ENCODE measurements at places on chromosomes 7 and 10.
A peak's percentile ranks its signal among the peaks of the same experiment; 100 is the strongest.

DNA sequence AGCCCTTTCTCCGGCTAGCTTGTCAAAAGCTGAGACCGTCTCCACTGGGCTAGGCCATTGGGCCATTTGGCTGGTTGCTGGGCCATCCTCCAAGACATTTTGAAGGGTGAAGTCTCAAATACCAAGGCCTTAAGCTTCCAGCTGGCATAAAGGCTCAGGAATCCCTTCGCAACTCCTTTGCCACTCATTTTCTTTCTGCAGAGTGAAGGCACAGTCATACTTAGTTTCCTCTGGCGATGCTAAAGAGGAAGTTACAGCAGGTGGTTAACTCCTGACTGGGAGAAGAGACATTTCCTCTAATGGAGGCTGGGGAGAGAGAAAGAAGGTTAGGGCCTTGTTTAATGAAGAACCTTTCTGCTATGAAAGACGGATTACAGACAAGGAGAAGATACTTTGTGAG is 4.8 kb upstream of the REPIN1 start:
- H3K27ac ChIP-seq = no peak overlapping the region
- DNase-seq = no peak
- H3K4me1 ChIP-seq = 0 out of 2 replicates have a peak, but pooled peaks cover 7% of the 10 kb centered on the region
- no peaks in the 10 kb centered on the region for H3K36me3 ChIP-seq
- no peak overlapping the region for H3K4me3 ChIP-seq

DNA sequence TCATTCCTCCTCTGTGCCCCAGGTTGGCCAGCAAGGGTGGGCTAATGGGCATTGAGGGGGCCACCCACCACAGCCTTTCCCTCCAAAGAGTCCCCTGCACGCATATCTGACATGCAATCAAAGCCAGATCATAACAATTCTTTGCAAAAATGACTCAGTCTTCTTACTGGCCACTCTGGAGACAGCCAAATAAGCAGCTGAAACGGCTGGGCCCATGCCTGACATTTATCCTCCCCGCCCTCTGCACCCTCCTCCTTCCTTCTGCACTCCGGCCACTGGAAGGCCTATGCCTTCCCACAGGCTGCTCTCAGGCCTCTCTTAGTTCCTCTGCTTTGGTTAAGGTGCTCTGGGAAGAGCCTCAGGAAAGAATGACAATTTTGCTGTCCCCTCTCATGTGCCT is 29.2 kb upstream of the NPFFR1 start:
- no peaks in the 10 kb centered on the region for H3K4me1 ChIP-seq
- no peaks in the 10 kb centered on the region for H3K27me3 ChIP-seq
- H3K27ac ChIP-seq = peak overlapping the region; percentile 47
- H3K36me3 ChIP-seq = no peaks in the 10 kb centered on the region

DNA sequence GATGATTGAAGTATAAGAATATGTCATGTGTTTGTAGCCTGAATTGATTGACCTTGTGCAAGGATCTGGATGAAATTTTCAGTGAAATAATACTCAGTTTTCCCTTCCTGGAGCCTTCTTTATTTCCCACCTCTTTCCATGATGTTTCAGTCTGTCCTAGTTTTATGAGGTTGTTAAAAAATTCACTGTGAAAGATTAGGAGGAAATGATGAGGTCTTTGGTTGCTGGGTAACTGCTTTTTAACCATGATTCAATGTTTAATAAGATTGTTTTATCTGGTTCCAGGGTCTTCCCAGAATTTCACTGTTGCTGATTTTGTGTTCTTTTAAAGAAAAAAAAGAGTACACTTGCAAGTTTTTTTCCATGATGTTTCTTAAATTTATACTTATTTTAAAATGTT is 221.5 kb downstream of the MBL2 start:
- H3K27ac ChIP-seq = no peak overlapping the region
- no peak overlapping the region for H3K4me3 ChIP-seq
- DNase-seq = no peak
- no peaks in the 10 kb centered on the region for H3K27me3 ChIP-seq

DNA sequence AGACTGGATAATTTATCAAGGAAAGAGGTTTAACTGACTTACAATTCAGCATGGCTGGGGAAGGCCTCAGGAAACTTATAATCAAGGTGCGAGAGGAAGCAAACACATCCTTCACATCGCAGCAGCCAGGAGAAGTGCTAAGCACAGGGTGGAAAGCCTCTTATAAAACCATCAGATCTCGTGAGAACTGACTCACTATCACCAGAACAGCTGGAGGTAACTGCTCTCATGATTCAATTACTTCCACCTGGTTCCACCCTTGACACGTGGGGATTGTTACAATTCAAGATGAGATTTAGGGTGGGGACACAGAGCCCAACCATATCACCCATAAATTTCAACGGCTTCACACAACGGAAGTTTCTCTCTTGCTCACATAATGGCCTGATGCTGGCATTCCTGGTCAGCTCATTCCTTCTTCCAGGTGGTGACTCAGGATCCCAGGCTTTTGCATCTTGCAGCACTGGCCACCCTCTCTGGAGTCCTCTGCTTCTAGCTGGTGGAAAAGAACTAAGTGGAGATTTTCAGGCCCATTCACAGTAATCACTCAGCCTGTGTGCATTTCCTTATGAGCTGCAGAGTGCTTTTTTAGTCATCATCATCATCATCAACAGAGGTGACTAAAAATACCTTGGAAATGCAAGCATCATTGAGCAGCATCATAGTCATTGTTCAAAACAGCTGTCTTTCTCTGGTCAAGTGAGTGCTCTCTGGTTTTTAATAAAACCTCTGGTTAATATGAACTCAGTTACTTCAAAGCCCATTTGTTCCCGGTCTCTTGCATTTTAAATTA is 308.1 kb downstream of the SFMBT2 start:
- no peaks in the 10 kb centered on the region for H3K27me3 ChIP-seq
- H3K27ac ChIP-seq = no peak overlapping the region
- no peak for DNase-seq

DNA sequence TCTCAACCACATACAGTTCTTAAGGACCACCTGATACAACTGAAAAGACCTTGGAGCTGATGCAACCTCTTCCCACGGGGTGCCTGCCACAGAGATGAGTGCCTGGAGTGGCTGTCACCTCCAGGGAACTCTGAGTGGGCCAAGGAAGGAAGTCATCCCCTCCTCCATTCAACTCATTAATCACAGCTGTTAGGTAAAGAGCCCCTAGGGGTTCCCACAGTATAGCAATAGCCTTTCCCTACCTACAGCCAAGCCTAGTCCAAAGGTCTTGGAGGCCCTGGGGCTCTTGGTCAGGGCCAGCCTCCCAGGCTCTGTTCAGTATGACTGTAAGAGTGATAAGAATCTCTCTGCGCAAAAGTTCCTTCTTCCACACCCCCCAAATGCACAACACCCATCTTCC is 70.4 kb upstream of the NFE2L3 start:
- no peak overlapping the region for H3K4me3 ChIP-seq
- H3K4me1 ChIP-seq = peaks cover 52% of the 10 kb centered on the region
- no peaks in the 10 kb centered on the region for H3K36me3 ChIP-seq
- DNase-seq = peak; percentile 90

DNA sequence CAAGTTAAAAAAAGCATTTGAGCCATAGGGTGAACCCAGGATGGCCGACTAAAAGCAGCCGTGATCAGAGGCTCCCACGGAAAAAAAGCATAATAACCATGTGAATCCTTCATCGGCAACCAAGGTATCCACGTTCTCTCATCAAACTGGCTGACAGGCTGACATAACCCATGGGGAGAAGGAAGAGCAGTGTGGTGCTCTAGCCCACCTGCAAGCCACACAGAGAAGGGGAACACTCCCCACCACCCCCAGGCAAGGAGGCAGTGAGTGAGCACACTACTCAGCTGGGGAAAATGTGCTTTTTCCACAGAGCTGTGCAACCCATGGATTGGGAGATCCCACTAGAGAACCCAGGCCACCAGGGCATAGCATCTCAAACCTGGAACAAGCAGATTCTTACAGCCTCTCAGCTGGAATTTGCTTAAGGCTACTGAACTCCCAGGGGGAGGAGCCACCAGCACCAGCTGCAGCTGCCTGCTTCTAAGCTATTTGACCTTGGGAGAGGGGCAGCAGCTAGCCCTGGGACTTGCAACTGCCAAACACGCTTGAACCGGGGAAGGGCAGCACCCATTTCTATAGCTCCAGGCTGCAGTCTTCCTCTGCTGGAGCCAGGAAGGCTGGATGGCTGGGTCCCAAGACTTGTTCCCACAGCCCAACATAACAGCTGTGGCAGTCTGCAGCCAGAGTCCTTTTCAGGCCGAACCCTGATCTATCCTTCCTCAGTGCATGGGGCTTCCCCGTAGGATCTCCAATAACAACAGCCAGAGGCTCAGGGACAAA is 178.2 kb upstream of the NRG3 start:
- H3K36me3 ChIP-seq = no peaks in the 10 kb centered on the region
- no peaks in the 10 kb centered on the region for H3K4me1 ChIP-seq
- H3K4me3 ChIP-seq = no peak overlapping the region
- no peak overlapping the region for H3K27ac ChIP-seq
- peak; percentile 9 for DNase-seq

DNA sequence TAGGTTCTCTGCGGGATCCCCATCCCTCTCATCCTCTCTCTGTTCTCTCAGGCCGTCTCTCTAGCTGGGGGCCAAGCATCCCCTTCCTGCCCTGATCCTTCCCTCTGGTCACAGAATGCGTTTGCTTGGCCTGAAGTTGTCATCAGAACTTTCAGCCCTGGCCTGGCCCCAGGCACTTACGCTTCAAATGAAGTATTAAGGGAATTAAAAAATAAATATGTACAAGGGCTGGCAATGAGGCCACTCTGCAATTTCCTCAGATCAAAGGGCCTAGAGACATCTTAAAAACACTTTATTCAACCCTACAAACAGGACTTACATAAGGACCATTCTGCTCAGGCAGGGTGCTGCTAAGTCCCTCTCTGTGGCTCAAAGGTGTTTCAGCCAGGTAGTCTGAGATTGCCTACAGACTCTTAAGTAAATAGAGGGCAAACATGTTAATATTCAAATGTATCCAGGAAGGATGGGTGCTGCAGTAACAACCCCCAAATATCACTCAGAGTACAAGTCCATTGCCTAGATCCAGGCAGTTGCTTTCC is 16.0 kb downstream of the SFTPD start:
- H3K36me3 ChIP-seq = no peaks in the 10 kb centered on the region
- H3K27me3 ChIP-seq = no peaks in the 10 kb centered on the region
- no peak overlapping the region for H3K27ac ChIP-seq
- no peak for DNase-seq

- no peaks in the 10 kb centered on the region for H3K27me3 ChIP-seq
- no peaks in the 10 kb centered on the region for H3K36me3 ChIP-seq
- no peak overlapping the region for H3K27ac ChIP-seq
- no peak for DNase-seq
- H3K4me1 ChIP-seq = peaks cover 22% of the 10 kb centered on the region
These were observed 90.0 kb upstream of the STK17A start for GRCh38 chr7:43492896-43493295.

DNA sequence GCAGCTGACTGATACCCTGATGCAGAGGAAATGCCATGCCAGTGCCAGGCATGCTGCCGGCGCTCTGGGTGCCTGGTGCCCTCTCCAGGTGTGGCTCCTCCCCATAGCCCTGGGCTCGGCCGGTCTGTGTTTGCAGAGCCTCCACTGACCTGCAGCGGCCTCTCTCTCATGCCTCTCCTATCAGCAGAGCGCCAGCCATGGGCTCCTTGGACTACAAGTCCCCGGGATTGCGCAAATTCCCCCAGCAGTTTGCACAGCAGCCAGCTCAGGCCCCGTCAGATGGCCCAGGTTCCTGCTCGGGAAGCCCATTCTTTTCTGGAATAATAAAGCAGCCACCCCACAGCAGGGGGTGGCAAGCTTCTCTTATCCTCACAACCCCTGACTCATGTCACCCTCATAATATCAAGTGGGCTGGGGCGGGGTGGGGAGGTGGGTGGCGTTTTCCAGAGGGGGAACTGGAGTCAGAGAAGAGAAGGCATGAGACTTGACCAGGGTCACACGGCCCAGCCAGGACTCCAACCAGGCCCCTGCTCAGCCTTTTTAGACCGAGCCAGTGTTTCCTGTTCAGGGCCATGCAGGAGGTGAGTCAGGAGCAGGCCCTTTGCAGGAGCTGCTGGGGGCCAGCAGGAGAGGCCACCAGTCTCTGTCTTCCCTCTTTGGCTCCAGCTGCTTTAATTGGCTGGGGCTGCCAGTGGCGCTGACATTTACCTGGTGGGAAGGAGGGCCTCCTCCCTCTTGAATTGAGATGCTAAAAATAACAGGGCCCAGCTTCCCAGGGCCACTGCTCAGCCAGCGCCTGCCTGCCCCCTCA is 58.6 kb downstream of the ZMIZ1 start:
- H3K36me3 ChIP-seq = peaks cover 3% of the 10 kb centered on the region
- DNase-seq = peak; percentile 94
- H3K4me1 ChIP-seq = peaks cover 31% of the 10 kb centered on the region
- H3K4me3 ChIP-seq = no peak overlapping the region
- no peaks in the 10 kb centered on the region for H3K27me3 ChIP-seq

DNA sequence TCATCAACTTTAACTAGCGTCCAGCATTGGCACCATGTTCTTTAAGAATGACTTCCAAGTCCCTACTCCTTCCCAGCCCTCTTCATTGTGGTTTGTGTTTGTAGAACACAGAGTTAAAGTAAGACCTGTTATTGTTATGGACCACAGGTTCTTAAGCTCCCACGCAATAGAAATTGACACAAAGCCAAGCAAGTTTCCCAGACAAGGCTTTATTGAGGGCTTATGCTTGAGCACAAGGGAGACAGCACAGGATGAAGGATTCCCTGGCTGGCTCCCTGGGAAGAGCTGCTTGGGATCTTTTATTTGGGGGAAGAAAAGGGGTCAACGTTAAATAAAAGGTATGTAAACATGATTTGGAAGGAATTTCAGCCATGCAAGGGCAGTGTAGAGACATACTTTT is 44.3 kb upstream of the PRKCQ start:
- DNase-seq = no peak
- H3K36me3 ChIP-seq = no peaks in the 10 kb centered on the region
- no peaks in the 10 kb centered on the region for H3K4me1 ChIP-seq

- H3K27ac ChIP-seq = no peak overlapping the region
- H3K27me3 ChIP-seq = no peaks in the 10 kb centered on the region
- no peak overlapping the region for H3K4me3 ChIP-seq
- no peak for DNase-seq
These were observed 7.9 kb downstream of the HSPB1 start for GRCh38 chr7:76310102-76310957.

DNA sequence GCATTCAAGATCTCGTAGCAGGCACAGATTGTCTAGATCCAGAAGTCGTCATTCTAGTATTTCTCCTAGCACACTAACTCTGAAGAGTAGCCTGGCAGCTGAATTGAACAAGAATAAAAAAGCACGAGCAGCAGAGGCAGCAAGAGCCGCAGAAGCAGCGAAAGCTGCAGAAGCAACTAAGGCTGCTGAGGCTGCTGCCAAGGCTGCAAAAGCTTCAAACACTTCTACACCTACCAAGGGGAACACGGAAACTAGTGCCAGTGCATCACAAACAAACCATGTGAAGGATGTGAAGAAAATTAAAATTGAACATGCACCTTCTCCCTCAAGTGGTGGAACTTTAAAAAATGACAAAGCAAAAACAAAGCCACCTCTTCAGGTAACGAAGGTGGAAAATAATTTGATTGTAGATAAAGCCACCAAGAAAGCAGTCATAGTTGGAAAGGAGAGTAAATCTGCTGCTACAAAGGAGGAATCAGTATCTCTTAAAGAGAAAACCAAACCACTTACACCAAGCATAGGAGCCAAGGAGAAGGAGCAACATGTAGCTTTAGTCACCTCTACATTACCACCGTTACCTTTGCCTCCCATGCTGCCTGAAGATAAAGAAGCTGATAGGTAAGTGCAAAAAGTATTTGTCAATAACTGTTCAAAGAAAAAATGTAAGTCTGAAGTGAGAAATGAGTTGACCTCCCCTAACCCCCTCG is 37.7 kb downstream of the CDK13 start:
- no peak overlapping the region for H3K4me3 ChIP-seq
- H3K36me3 ChIP-seq = peaks cover 2% of the 10 kb centered on the region
- H3K27me3 ChIP-seq = no peaks in the 10 kb centered on the region
- no peak overlapping the region for H3K27ac ChIP-seq
- H3K4me1 ChIP-seq = no peaks in the 10 kb centered on the region
